ENCODE measurements at places on chromosomes 7 and 10. TPM values are rescaled to one million over a fixed set of nuclear protein-coding genes. Genes with fewer than 3 reads are reported as not detected.

PSMC2 gene
- total RNA-seq: 126 TPM

GALNT17 gene
- total RNA-seq: 24.2 TPM

CHN2 gene
- total RNA-seq: 0.56 TPM

SYT15 gene
- 14.5 TPM for total RNA-seq

CTAGE6 gene
- total RNA-seq: 0.63 TPM

CTTNBP2 gene
- 2.9 TPM for total RNA-seq

OR2A12 gene
- total RNA-seq: not detected

CYP26C1 gene
- total RNA-seq: 0.15 TPM

ZSWIM8 gene
- total RNA-seq: 102 TPM

CALHM3 gene
- total RNA-seq: not detected

HYAL4 gene
- total RNA-seq: not detected

ZNF467 gene
- 2.3 TPM for total RNA-seq

VAX1 gene
- total RNA-seq: not detected

EPHB6 gene
- 0.31 TPM for total RNA-seq

CD36 gene
- total RNA-seq: 0.39 TPM

CRPPA gene
- total RNA-seq: 5.2 TPM

KLF14 gene
- total RNA-seq: not detected

RBP4 gene
- 29.3 TPM for total RNA-seq

ELN gene
- total RNA-seq: 8,224 TPM
